ENCODE measurements at places on chromosomes 4 and X.

- no peak for DNase-seq
Measured at GRCh38 chr4:75726577-75726976, 2.2 kb downstream of the USO1 start.

DNA sequence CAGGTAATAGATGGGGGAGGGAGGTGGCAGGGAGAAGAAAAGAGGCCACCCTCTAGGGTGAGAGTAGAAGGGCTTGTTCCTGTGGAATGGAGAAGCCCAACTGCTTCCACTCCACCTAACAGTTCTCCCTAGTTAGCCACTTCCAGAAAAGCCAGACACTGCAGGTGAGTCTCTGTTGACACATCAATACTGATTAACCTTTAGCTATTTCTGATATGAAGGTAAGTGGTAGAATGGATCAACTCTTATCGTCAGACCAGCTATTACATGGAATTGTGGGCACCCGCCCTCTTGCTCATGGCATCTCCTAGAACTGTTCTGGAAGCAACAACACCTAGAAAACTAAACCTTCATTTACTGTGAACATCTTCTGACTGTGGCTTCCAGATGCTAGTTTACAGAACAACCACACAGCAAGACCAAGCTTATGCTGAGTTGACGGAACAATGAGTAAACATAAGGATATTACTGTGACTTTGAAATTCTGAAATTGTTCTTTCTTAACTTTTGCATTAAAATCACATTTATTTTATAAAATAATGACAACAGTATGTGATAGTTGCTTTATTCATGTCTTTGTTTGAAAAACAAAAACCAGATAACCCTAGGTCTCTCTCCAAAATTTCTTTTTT lies 44.7 kb downstream of the ANXA3 start:
- DNase-seq = no peak

GRCh38 chrX:41389311-41389888 lies 55.4 kb downstream of the DDX3X start:
- no peak for DNase-seq

DNA sequence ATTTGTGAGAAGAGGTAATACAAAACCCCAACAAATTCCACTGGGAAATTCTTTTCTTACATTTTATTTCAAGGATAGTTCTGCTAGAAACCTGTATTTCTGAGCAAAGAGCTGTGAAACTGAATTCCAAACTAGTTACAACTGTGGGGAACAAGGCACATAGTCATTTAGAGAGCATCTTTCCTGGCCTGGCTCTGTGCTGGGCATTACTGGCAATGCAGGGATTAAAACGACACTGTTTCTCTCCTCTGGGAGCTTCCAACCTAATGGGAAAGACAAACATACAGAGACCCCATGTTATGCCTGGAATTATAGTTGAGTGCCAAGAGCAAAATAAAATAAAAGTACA lies 36.5 kb downstream of the SUPT20HL1 start:
- no peak for DNase-seq

DNA sequence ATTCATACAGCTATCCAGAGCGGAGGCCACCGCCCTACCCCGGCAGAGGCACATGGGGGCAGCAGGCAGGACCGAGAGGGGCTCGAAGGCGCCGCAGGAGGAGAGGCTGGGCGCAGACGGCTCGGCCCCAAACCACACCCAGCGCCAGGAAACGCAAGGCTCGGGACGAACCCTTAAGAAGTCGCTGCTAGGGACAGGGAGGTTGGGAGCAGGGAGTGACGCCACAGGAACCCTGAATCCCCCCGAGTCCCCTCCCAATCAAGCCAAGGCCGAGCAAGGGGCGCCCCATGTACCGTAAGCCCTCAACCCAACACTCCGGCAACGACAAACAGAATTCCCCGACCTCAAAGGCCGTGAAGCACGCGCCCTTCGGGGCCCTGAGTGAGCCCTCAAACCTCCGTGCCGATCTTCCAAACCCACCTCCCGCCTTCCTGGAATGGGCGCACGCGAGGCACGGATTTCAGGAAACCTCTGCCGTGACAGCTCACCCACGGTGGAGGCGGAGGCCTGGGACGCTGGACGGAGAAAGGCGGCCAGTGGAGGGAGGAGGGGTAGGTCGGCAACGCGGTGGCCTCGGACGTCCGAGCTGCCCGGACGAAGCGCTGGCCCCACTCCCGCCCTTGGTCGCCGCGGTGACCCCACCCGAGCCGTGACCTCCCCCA lies 1.8 kb downstream of the ZFYVE28 start:
- no peak for DNase-seq

- no peak for DNase-seq
Measured at GRCh38 chr4:180398564-180398963, 1844.6 kb upstream of the TENM3 start.
